Activated T-helper 2 cell treated with anti-CD3 and anti-CD28 coated beads, Interferon-gamma antibody, Interleukin-2, Interleukin-4, amounts not matched to agents 10 μg/mL and 5 μg/mL and 100 μg/mL, durations not matched to agents 14 hours and 24 hours and 36 hours (primary cell): ENCODE measurements at places on chromosomes 2 and 18.
A peak's percentile ranks its signal among the peaks of the same experiment; 100 is the strongest.

GRCh38 chr18:57754577-57755338 lies 48.4 kb downstream of the ATP8B1 start:
- no peak for DNase-seq

- peak; percentile 16 for DNase-seq
Observed at GRCh38 chr18:58044370-58045241, 580 bp downstream of the NEDD4L start.

- no peak for DNase-seq
Observed at GRCh38 chr2:227827143-227827542, 13.5 kb downstream of the CCL20 start.

- peak; percentile 42 for DNase-seq
Observed at GRCh38 chr2:232292395-232293154, 86.0 kb upstream of the ALPP start.

- DNase-seq: no peak
Observed at GRCh38 chr2:32702303-32703064, 74.6 kb downstream of the TTC27 start.

GRCh38 chr2:60706021-60706420 lies 50.0 kb upstream of the PAPOLG start:
- DNase-seq: no peak

DNA sequence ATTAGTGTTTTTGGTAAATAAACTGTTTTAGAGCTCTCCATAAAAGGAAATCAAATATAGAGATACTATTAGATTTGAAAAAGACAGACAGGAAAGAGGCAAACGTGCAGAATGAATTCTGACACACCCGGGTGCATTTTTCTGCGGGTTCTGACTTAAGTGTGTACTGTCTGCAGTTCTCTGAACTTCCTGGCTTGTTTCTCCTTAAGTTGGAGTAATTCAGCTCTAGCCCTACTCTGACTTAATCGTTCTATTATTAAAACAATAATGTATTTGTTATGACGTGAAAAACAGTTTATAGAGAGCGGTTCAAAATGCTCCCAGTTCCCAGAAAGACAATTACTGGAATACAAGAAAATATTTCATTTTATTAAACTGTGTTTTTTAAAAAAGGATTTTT lies 305.9 kb downstream of the ARHGAP15 start:
- DNase-seq: no peak

- no peak for DNase-seq
Observed at GRCh38 chr2:110864176-110864575, 131.8 kb downstream of the ACOXL start.

DNA sequence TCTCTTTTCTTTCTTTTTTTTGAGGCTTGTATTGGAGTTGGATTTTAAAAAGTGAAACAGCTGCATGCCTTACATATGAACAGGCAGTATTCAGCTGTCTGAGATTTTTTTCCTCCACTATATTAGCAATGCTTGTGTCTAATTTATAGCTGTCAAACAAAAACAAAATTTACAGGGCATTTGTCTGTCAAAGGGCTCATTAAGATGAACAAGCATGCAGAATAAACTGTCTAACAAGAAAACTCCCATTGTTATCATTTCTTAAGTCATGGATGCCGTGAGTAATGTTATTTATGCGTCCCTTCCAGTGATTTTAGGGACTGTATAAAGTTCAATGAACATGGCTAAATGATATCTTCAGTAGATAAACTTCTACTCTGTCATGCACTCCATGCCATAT lies 674.7 kb downstream of the PLCL1 start:
- DNase-seq: no peak

DNA sequence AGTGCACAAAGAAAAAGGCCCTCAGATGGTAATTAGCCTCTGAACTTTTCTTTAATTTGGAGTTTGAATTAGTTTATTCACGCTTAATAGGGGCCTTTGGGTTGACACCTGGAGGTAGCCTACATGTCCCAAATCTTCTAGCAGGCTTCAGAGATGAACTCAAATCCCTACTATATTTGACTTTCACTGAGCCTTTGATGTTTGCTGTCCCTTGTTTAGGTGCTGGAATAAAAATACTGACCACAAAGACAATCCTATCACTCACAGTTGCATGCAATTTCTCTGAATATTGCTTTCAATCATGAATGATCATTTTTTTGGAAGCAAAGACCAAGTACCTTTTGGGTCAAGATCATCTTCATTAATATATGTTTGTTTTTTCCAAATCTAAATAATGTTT lies 564.0 kb upstream of the FANCL start:
- DNase-seq: no peak

DNA sequence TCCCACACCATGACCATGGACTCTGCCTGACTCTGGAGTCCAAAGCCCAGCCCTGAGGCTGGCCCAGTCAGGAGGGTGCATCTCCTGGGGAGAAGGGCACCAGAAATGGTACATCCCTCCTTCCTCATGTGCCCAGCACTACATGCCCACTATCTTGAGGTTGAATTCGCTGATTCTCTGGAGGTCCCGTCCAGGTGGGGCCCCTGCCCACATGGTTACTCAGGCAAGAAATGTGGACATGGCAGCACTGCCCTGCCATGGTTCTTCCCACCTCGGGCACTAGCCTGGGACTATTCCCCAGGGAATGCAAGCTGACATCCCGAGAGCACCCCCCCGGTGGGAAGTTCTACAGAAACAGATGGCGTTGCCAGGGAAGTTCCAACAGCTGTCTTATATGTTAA lies 15.3 kb upstream of the HES6 start:
- no peak for DNase-seq

DNA sequence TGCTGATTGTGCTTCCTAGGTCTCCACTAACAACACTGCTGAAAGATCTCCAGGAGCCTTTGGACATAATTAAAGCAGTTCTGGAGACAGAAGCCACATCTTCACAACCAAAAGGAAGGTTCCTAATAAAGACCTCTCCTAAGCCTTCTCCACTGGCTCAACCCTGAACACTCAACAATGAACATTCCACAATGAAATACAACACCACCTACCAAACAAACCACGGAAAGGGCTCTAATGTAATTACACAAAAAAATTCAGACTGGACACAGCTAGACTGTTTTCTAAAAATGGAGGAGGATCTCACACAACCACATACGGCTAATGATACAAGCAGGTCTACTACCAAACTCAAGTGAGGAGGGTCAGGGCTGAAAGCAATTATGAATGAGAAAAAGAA lies 43.6 kb downstream of the NOL10 start:
- no peak for DNase-seq

- no peak for DNase-seq
Observed at GRCh38 chr2:13240061-13240460, 523.3 kb downstream of the TRIB2 start.

DNA sequence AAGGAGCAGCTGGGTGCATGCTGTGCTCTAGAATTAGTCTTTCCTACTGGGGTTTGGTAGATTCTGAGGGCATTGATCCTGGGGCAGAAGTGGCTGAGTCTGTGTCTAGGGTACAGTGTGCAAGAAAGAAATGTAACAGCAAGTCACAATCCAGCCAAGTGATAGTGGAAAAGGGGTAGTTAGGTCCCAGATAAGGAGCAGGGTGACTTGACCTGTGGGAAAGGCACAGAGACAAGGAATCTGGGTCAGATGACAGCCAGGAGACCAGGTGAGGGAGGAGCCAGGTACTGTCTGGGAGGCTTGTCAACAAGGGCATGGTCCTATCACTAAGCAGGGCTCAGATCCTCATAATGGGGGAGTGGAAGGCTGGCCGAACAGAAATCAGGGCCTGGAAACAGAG lies 8.1 kb downstream of the IL37 start:
- DNase-seq: no peak
